Upper lobe of right lung (tissue), 1 donor: ENCODE measurements at places on chromosomes 7 and 10. TPM values are rescaled to one million over a fixed set of nuclear protein-coding genes. Genes with fewer than 3 reads are reported as not detected.

The FAM25A gene
- total RNA-seq, result not detected

The ATP5MK gene
- total RNA-seq, result 206 TPM

The SCART1 gene
- 2.6 TPM for total RNA-seq

The PTN gene
- total RNA-seq, result 5.4 TPM

The HUS1 gene
- total RNA-seq, result 34.5 TPM

The EPHA1 gene
- total RNA-seq, result 13.9 TPM

The KNDC1 gene
- total RNA-seq, result 14.3 TPM

The OR2A25 gene
- not detected for total RNA-seq

The MBL2 gene
- total RNA-seq, result not detected

The PRRT4 gene
- total RNA-seq, result 0.26 TPM

The NPSR1 gene
- not detected for total RNA-seq

The OR6V1 gene
- total RNA-seq, result not detected

The CALML5 gene
- total RNA-seq, result not detected

The CHN2 gene
- 14.4 TPM for total RNA-seq

The PLCE1 gene
- 14.3 TPM for total RNA-seq

The AFAP1L2 gene
- 10.1 TPM for total RNA-seq

The GJC3 gene
- total RNA-seq, result not detected

The HHEX gene
- total RNA-seq, result 12.2 TPM

The ADGRA1 gene
- total RNA-seq, result not detected

The HYAL4 gene
- not detected for total RNA-seq

The ZNF862 gene
- 14.6 TPM for total RNA-seq

The ABCA13 gene
- total RNA-seq, result 0.35 TPM

The TAS2R5 gene
- total RNA-seq, result 2.2 TPM

The SFRP5 gene
- total RNA-seq, result 3.0 TPM

The SPDYE8 gene
- not detected for total RNA-seq

The WDR91 gene
- total RNA-seq, result 30.0 TPM

The EPHB6 gene
- 12.8 TPM for total RNA-seq

The TACC2 gene
- total RNA-seq, result 236 TPM

The RSPH10B gene
- total RNA-seq, result not detected

The C10orf53 gene
- not detected for total RNA-seq

The SYT15B gene
- 40.1 TPM for total RNA-seq

The OR2A1 gene
- total RNA-seq, result not detected

The GRM3 gene
- total RNA-seq, result not detected

The CRYGN gene
- total RNA-seq, result not detected

The TAS2R60 gene
- not detected for total RNA-seq

The ZNF804B gene
- not detected for total RNA-seq

The ADAM8 gene
- 20.3 TPM for total RNA-seq

The NRP1 gene
- 139 TPM for total RNA-seq

The TAS2R41 gene
- not detected for total RNA-seq

The ZNF789 gene
- 9.6 TPM for total RNA-seq

The ASZ1 gene
- total RNA-seq, result not detected

The ZNF853 gene
- 5.2 TPM for total RNA-seq

The PLAU gene
- 16.8 TPM for total RNA-seq

The LIPF gene
- total RNA-seq, result not detected

The SERPINE1 gene
- total RNA-seq, result 13.7 TPM
